PC-9 (cell line): ENCODE measurements at places on chromosomes 2 and 18.

- peak overlapping the region; percentile 88 for H3K27ac ChIP-seq
- DNase-seq, result no peak
- H3K27me3 ChIP-seq, result no peaks in the 10 kb centered on the region
- peak overlapping the region; percentile 28; the same call in 1 of the 2 replicates for H3K4me3 ChIP-seq
- peaks cover 45% of the 10 kb centered on the region for H3K4me1 ChIP-seq
Observed at GRCh38 chr2:37802899-37803379, 122.1 kb upstream of the RMDN2 start.

- no peaks in the 10 kb centered on the region for H3K36me3 ChIP-seq
- no peak overlapping the region for H3K27ac ChIP-seq
- no peak overlapping the region for H3K4me3 ChIP-seq
- H3K27me3 ChIP-seq, result no peaks in the 10 kb centered on the region
Observed at GRCh38 chr2:25597881-25598280, 75.5 kb downstream of the DTNB start.

DNA sequence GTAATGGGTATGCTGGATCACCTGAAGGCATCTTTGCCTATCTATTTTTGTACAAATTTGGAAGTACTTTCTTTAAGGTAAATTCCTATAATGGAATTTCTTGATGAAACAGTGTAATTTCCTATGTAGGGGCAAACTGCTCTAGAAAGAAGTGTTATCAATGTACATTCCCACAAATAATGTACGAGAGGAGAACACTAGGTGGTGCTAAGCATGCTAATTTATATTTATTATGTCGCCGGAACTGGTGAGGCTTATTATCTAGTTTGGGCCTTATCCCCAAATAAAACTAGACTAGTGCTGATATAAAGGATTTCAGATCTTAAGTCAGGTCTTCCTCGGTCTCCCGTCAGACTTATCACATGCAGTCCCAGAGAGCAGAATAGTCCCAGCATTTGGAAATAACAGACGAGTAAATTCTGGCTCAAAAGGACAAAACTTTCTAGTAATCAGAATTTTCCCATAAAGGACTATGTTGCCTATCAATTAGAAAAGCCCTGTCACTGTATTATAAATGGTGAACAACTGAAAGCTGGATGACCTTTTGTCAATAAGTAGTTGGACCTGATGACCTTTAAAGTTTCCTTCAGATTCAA is 86.9 kb upstream of the RBBP8 start:
- peaks cover 44% of the 10 kb centered on the region for H3K4me1 ChIP-seq
- no peaks in the 10 kb centered on the region for H3K27me3 ChIP-seq
- no peak overlapping the region for H3K4me3 ChIP-seq
- no peaks in the 10 kb centered on the region for H3K36me3 ChIP-seq
- no peak for DNase-seq

- H3K4me1 ChIP-seq, result no peaks in the 10 kb centered on the region
- no peaks in the 10 kb centered on the region for H3K36me3 ChIP-seq
- no peak for DNase-seq
- H3K27ac ChIP-seq, result no peak overlapping the region
- H3K4me3 ChIP-seq, result no peak overlapping the region
Observed at GRCh38 chr2:192047315-192048107, 147.2 kb downstream of the TMEFF2 start.

DNA sequence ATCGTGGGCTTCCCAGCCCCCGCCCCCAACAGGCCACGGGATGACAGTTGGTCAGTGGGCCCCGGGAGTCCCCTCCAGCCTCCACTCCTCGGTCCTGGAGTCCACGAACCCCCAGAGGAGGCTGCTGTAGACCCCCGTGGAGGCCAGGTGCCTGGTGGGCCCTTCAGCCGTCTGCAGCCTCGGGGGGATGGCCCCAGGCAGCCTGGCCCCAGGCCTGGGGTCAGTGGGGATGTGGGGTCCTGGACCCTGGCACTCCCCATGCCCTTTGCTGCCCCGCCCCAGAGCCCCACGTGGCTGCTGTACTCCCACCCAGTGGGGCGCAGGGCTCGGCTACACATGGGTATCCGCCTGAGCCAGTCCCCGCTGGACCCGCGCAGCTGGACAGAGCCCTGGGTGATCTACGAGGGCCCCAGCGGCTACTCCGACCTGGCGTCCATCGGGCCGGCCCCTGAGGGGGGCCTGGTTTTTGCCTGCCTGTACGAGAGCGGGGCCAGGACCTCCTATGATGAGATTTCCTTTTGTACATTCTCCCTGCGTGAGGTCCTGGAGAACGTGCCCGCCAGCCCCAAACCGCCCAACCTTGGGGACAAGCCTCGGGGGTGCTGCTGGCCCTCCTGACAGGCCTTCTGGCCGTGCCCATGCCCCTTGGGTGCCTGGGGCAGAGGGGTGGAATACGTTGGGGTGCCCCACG is 7.6 kb downstream of the NEU4 start:
- no peaks in the 10 kb centered on the region for H3K4me1 ChIP-seq
- no peak overlapping the region for H3K27ac ChIP-seq
- H3K4me3 ChIP-seq, result no peak overlapping the region
- DNase-seq, result no peak
- no peaks in the 10 kb centered on the region for H3K36me3 ChIP-seq
- H3K27me3 ChIP-seq, result peaks cover 91% of the 10 kb centered on the region
